ENCODE measurements at places on chromosomes 7 and 10.

DNA sequence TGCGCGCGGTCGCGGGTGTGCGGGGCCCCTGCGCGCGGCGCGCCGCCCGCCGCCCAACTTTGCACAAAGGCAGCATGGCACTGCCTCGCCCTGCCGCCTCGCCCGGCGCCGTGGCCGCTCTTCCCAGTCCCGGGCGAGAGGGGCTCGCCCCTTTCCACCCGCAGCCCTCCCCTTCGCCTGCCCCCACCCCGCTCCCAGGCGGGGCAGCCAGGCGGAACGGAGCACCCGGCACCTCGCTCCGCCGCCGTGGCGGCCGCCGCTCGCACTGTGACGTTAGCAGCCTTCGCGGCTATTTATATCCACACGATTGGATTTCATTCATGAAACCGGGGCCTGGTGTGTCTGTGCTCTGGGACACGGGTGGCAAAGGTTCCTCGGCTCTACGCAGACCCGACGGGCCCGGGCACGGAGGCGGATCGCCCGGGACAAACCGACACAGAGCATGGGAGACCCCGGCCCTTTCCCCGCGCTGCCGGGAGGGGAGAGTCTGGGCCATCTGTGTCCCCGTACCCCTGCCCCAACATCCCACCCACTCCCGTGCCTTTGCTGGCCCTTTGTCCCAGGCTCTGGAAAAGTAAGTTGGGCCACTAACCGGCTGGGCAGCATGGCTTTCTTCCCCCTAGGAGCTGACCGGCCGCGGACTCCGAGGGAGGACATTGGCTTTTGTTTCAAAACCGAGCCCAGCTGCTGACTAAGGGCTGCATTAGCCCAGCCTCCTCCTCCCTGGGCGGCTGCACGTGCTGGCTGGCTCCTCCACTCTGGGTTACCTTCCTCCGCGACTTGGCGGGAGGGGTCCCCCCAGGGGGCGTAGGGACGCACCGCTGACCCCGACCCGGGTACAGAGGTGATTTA, at the start of gene RHOBTB1:
RHOBTB1 (minus strand) TSS at position 128 of the 852 bp plus-strand sequence. CDS start 32,643 bp downstream, outside the sequence.
- DNase-seq = peak; percentile 16

DNA sequence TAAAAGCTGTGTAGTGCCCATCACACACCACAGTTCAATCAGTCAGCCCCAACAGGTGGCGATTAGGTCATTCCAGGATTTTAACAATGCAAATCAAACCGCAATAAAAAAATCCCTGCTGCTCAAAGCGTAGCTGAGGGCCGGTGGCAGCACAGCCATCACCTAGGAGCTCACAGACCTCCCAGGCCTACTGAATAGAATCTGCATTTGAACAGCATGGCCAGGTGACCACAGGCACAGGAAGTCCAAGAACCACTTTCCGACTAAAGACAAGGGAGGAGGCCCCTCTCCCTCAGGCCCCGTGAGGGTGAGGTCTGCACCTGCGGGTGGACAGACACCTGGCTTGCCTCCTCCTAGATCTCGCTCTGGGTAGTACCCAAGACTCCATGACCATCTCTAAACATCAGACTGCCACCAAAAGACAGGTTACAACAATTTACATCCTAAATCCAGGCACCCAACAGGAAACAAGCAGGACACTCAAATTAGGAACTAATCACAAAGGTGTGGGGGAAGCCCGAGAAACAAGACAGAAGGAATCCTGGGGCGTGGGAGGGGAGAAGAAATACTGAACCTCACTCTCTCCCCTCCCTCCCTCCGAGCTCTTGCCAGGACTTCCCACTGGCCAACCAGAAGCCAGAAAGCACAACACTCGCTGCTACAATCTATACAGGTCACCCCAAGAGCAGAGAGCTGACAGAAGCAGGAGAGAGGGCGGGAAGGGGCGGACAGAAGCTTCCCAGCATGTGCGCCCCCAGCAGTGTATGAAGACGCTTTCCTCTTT, 19.2 kb downstream of the GNA12 start:
- no peak for DNase-seq

GRCh38 chr7:158314394-158314793, 273.2 kb downstream of the PTPRN2 start:
- DNase-seq = no peak

DNA sequence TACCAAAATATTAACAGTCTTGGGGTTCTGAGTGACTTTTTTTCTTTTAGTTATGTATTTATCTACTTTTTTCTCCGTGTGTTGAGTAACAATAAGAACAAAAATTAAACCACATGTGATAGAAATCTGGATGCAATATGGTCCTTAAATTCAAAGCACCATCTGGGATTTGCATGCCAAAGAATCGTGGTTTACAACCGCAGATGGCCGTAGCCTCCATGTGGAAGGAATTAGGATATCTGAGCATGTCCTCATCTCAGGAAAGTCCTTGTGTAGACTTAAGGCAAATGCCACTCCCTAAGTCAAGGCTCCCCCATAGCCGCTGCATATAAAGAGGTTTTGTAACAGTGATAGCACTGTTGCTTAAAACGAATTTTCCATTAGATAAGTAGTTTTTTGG, 304.0 kb downstream of the ZEB1 start:
- no peak for DNase-seq

DNA sequence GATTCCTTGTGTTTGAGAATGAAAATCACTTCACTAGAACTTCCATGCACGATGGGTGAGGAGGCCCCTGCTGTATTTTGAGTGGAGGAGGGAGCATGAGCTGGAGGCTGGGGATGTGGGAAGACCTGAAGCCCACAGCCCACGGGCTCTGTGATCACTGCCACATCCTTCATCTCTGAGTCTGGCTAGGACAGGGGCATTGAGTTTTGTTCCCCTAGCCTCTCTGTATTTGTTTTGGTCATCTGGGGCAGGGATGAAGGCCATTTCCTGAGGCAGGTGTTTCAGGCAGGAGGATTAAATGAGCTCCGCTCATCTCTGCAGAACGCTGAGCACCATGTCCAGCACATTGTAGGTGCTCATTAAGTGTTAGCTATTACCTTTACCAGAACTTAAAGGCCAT, 293.6 kb downstream of the GLRX3 start:
- DNase-seq = no peak

GRCh38 chr7:130554481-130554880, 62.6 kb downstream of the MEST start:
- no peak for DNase-seq

DNA sequence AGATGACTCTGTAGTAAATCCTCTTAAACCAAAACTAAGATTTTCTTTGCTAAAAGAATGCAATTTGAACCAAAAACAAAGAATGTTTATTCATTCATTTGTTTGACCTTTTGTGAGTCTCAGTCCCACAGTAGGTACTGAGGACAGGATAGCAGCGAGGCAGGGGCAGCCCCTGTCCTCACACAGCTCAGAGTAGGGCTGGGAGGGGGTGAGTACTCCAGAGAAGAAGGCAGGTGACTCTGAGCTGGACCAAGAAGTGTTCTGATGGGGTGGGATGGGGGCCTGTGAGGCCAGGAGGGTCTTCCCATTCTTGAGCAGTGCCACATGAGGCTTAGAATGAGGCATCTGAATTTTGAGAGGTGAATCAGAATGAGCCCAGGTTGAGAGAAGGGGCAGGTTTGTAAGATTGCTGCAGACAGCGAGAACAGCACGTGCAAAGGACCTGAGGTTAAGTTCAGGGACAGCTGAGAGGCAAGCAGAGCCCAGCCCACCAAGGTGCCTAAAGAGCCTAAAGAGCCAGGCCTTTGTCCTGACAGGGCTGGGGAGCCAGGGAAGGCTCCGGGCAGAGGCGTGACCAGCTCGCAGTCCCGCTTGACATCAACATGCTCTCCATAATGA, 56.9 kb upstream of the CHST15 start:
- no peak for DNase-seq

- DNase-seq = no peak
Measured at GRCh38 chr7:141455723-141456122, 95.5 kb upstream of the AGK start.

DNA sequence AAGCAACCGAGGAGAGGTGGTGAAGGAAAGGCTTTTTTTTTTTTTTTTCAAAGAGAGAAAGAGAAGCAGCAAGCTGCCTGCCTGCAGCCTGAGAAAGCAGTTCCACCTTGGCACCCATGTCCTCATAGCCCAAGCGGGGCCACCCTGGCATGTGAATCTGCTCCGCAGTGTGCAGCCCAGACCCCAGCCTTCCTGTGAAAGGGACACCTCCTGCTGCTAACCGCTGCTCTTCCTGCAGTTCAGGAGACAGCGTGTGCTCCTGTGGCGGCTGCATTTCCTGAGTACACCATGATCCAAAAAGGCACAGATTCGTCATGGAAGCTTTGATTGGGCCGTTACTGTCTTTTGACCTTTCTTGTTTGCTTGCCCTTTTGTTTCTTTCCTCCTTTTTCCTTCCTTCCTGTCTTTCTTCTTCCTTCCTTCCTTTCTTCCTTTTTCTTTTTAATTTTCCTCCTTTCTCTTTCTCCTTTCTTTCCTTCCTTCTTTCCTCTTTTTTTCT, 38.1 kb downstream of the IKZF1 start:
- no peak for DNase-seq

DNA sequence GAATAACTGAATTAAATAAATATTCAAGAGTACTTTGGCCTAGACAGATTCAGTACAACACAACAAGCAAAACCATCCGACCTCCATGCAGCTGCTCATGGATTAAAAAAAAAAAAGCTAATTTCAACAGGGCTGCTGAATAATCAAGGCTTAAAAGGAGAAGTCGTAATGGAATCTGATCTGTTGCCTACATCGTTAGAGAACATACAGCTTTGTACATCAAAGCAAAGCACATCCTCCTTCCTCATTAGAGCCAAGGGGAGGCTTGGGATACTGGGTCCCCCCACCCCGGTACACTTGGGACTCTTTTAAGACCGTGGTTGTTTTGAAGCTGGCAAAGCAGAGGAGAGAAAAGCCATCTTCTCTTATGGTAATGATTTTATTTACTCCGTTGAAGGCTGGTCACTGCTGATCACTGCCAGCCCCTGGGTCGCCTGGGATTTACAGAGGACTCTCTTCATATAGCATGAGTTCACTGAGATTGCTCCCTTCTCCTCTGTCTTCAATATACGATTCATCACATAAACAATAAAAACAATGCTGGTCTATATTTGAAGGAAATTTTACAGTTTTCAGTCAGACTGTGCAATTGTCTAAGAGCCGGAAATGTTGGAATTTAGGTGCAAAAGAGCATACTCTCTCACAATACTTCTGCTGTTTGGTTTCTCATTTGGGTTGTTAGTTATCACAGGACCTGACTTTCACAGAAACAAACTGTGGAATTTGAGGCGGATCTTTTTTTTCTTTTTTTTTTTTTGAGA, 148.8 kb downstream of the FAM107B start:
- no peak for DNase-seq

GRCh38 chr10:127039435-127039834, 134.2 kb downstream of the DOCK1 start:
- DNase-seq = no peak

GRCh38 chr10:49597426-49598163, 12.5 kb upstream of the SLC18A3 start:
- no peak for DNase-seq

DNA sequence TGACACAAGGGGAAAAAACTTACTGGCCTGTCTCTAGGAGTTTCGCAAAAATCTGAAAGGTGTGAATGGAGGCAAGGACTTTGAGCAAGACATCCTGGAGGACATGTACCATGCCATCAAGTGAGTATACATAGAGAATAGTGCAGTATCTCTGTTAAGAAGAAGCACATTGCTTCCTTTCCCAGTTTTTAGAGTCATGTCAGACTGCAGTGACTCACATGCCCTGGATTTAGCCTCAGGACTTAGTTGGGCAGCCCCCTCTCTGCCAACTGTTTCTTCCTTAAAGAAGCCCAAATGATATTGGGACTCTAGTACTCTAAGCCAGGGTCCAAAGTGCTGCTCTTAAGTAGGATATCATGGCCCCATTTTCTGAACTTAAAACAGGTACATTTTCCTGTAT, 28.1 kb upstream of the NFKB2 start:
- no peak for DNase-seq

- DNase-seq = no peak
Measured at GRCh38 chr10:131233611-131234258, 77.8 kb downstream of the TCERG1L start.

- no peak for DNase-seq
Measured at GRCh38 chr7:7157177-7157886, 25.0 kb upstream of the C1GALT1 start.

DNA sequence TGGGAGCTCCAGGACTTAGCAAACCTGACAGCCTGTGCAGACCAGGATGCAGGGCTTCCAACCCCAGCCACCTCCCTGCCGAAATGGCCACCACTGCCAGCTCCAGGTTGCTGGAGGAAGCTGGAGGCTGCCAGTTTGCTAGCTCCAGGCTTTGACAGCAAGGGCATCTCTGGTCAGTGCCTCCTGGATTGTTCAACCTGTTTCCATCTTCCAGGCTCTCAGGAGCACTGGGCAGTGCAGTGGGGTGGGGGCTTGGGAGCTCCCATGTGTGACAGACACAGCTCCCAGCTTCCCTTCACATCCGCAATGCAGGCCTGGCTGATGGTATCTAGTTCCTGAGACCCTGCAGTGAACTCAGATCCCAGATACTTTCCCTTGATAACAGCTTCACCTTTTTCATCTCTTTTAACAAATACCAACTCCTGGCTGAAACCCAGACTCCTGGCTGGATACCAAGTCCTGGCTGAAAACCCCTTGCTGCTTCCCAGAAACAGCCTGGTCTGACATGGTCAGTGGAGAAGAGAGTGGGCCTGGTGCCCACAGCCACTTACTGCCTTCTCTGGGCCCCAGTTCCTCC, 20.8 kb upstream of the RET start:
- DNase-seq = no peak

DNA sequence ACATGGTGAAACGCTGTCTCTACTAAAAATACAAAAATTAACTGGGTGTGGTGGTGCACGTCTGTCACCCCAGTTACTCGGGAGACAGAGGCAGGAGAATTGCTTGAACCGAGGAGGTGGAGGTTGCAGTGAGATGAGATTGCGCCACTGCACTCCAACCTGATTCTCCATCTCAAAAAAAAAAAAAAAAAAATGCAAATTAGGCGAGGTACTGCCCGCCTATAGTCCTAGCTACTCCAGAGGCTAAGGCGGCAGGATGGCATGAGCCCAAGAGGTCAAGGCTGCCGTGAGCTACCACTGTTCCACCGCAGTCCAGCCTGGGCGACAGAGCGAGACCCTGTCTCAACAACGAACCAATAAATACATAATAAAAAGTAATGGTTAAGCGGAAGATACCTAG, 1.1 kb upstream of the EIF4H start:
- DNase-seq = no peak

GRCh38 chr7:95429241-95429990, 5.4 kb downstream of the PON2 start:
- DNase-seq = no peak

- DNase-seq = no peak
Measured at GRCh38 chr7:129394101-129394500, 40.1 kb upstream of the STRIP2 start.

DNA sequence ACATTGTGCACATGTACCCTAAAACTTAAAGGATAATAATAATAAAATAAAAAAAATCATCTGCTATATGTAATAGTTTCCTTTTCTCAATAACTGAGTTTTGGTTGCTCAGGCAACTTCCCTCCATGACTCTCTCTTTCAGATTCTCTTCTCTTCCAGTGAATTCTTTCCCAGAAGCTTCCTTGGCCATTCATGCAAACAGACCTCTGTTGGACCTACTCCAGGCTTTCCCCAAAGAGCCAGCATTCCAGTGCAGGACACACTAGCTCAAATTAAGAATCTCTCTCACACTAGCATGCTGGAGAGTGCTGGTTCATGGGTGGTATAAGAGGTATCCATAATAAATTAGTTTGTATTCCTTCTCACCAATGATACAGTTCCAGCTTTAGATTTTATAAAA, 31.0 kb upstream of the ZEB1 start:
- DNase-seq = no peak

GRCh38 chr10:123140164-123140982, 4.6 kb downstream of the HMX3 start:
- no peak for DNase-seq

GRCh38 chr10:66940965-66941364, 15.1 kb downstream of the LRRTM3 start:
- DNase-seq = no peak

Data from NCI-H1930 (cell line).